ENCODE measurements at places on chromosomes 11 and 22.

- no peak for DNase-seq
These were observed 17.2 kb downstream of the CLDN25 start for GRCh38 chr11:113796663-113797259.

GRCh38 chr11:128894685-128895084, 3.5 kb downstream of the KCNJ5 start:
- DNase-seq: no peak

- DNase-seq: no peak
These were observed 97.4 kb downstream of the FDX1 start for GRCh38 chr11:110527146-110527545.

GRCh38 chr11:112345706-112346105, 85.0 kb upstream of the PLET1 start:
- no peak for DNase-seq

- no peak for DNase-seq
These were observed 63.5 kb upstream of the PRDM11 start for GRCh38 chr11:45082744-45083543.

- no peak for DNase-seq
These were observed 93.9 kb upstream of the KCNA4 start for GRCh38 chr11:30110691-30111090.

- no peak for DNase-seq
These were observed 37.4 kb downstream of the C11orf71 start for GRCh38 chr11:114362958-114363357.

DNA sequence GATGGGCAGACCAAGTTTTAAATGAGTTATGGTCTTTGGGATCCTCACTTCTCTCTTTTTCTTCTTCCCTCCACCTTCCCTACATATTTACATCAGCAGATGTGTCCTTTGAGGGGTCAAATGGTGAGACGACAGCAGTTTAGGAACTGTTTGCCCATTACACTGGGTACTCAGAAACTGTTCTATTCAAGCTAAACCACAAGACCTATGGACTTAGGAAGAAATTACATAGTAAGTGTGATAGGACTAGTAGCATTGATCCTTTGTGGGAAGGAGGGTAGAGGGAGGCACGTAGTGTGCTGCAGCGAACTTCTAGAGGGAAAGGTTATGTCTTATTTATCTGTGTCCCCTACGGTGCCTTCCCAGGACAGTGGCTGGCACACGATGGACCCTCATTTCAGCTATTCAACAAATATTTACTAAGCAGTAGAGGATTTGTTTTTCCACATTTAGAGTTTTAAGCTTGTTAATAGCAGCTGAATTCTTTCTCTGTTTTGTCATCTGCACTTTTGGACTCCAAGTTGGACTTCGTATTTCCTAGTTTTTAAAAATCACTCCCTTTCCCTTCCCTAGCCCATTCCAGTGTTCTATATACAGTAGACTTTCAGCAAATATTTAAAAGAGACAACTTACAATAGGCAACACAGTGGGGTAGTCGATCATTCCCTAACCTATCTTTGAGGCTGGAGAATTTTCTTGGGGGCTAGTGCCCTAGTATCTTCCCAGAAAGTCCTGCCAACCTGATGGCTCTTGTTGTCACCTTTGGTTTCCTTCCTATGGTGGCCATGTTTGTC, 13.9 kb downstream of the FZD4 start:
- DNase-seq: no peak

- no peak for DNase-seq
These were observed 860 bp downstream of the TMEM184B start for GRCh38 chr22:38271927-38272372.

GRCh38 chr11:79616392-79616851, 175.6 kb upstream of the TENM4 start:
- DNase-seq: no peak

DNA sequence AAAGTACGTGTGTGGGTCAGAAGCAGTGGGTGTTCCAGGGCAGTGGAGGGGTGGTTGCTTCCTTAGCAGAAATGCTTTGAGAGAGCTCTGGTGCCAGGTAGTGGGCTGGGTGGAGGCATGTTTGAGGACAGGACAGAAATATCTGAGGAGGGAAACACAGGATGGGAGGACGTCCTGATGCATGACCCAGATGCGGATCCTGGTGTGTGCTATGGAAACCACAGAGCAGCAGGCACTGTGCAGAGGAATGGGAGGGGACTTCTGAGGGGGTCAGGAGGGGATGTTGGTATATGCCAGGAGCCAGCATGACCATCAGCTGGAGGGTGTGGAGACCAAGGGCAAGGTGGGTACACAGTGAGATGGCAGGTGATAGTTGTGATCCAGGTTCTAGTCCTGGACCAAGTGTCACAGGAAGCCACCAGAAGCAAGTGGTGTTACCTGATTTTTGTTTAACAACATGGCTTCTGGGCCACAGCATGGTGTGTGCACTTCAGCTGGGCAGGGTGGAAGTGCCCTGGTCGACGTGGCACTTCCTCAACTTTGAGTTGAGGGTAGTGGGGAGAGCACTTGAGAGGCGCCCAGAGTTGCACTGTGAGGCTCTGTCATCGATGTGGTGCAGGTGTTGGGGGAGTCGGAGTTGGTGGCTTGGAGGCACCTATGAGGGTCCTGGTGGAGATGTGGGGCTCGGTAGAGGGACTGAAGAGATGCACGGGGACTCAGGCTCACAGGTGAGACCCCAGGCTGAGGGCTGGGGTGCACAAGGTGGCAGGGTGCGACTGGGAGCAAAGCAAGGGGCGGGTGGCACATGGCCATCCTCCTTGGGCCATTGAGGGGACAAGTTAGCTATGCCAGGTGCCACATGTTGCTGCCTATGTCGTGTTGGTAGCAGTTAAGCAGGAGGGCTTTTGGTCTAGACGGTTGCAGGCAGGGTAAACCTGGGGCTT, 7.5 kb downstream of the DGCR8 start:
- DNase-seq: no peak

- peak; percentile 42 for DNase-seq
These were observed 12.6 kb upstream of the ANO1 start for GRCh38 chr11:70065318-70066135.
